ENCODE measurements at places on chromosomes 2 and 18.

GRCh38 chr2:130818809-130819208 is 17.9 kb upstream of the ARHGEF4 start:
- no peak for DNase-seq

DNA sequence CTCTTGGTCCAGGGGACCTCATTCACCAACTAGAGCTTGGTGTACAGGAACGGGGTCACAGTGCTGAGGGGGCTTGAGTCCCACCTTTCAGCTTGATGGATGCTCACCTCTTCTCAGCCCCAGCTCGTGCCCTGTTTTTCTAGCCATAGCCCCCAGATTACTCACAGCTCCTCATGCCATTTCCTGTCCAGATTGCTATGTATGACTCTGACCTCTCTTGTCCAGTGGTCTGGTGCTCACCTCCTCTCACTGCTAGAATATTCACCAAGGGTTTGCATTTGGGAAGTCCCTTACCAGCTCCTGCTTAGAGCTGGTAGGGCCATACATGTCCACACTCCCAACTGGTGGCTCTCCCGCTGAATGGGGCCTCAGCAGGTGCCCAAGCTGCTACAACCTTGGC is 5.9 kb downstream of the LBX2 start:
- no peak for DNase-seq

DNA sequence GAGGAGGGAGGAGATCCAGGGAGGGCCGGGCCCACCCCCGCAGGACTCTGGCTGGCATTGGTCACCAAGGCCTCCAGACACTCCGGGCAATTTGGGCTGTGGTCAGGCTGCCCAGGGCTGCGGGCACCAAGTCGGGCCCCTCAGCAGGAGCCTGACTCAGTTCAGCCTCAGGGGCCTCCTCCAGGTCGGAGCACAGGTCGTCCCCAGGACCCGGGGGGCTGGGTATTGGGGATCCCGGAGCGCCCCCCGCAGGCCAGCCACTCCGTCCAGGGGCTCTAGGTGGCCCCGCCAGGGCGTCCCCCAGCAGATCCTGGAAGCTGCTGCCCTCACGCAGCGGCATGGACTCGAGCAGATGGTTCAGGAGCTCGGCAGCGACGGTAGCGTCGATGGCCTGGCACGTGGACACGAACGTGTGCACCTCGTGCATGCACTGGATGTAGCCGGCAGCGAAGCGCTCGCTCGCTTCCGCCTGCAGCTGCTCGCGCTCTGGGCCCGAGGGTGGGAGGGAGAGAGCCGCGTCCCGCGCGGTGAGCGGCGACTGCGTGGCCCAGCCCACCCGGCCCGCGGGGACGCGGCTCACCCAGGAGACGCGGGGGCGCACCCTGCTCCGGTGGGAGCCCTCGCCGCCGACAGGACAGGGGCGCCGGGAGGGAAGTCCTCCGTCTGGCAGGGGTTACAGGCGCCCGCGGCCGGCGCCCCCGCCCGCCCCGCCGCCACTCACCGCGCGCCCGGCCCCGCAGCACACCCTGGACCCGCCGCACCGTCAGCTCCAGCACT is 884 bp downstream of the HES6 start:
- peak; percentile 65 for DNase-seq

- no peak for DNase-seq
Observed at GRCh38 chr2:9284521-9285297, 78.1 kb downstream of the ASAP2 start.

DNA sequence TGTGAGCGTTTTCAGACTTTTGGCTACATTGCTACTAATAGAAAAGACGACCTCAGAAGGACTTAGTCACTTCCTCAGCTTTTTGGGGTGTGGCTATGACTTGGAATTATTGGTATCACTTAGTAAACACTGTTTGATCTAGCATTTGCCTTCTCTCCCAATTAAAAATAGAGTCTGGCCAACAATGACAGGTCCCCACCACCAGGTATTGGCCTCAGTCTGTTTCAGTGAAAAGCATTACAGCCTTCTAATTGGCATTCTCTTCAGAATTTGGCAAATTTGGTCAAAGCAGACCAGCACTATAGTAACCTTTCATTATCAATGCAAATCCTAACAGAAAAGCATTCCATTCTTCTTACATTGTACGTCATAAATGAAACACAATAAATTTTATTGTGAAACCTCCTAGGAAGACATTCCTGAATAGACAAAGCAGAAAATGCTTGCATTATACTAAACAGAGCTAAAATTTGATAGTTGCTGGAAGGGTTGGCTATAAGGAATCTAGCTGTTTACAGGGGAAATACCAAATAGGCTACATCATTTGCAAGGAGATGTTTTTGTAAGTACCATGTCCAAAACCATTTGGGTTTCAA is 613.9 kb downstream of the IRS1 start:
- no peak for DNase-seq

DNA sequence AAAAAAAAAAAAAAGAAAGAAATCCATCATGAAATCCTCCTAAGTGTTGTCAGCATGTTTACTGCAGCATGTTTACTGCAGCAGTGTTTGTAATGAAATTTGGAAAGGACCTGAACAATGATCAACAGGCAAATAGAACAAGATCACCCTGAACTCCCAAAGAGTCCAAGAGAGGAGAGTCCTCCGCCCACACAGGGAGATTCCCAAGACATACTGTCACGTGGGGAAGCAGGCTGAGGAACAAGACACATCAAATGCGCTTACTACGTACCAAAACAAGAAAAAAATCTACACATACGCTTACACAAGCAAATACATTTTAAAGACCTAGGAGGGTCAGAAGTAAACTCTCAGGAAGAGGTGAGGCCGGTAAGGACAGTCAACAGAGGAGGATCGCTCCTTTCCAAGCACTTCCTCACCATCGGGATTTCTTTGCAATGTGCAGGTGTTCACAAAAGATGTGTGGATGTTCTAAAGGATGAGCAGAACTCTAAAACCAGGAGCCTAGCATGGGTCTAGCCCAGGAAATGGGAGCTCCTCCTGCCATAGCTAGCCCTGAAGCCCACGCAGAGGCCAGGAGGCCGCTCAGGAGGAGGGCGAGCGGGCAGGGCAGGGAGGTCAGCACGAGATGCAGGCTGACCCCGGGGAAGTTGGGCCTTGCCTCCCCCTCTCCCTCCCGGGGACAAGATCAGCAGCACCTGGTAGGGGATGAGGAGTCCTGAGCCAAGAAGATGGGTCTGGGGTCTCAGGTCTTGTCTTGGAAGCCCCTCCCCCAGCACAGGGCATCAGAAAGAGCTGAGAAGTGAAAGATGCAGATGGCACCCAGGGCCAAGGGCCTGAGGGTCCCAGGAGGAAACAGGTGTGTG is 66.4 kb downstream of the ZNF516 start:
- no peak for DNase-seq

GRCh38 chr2:47062681-47063537 is 92.2 kb downstream of the STPG4 start:
- DNase-seq = no peak

- DNase-seq = no peak
Observed at GRCh38 chr2:112147382-112148168, 9.4 kb downstream of the FBLN7 start.

DNA sequence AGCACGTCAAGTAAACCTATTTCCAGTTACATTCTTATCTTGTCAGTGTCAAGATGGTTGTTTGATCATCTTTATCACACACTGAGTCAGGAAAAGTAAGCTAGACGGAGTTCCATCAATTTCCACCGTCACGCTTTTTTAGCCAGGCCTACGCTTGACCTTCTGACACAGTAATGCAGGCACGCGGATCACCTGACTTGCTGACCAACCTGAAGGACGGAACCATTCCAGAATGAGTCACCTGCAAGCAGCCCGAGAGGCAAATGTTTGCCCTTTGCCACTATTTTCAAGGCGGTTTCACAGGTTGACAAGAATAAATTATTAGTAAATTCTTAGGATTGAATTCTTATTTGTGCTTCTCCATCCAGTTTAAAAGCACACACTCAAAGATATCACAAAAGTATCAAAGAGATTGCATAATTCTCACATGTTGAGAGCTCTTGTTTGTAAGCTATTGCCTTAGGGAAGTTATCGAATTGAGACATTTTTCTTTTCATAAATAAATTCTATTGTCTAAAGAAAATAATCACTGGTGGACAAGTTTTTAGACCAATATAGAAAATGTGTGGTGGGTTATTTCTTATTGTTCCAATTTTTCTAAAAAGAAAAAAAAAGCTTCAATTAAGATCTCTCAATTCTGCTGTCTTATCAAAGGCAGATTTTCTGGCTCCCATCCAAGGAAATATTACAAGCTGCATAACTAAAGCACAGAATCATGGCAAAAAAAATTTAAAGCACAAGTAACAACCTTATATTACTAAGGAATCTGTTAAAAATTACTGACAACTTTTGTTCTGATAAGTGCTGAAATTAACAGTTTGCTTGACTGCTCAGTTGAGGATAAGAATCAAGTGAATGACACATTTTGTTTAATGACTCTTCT is 31.9 kb downstream of the UXS1 start:
- no peak for DNase-seq

- no peak for DNase-seq
Observed at GRCh38 chr2:64972876-64973275, 16.3 kb upstream of the SLC1A4 start.

DNA sequence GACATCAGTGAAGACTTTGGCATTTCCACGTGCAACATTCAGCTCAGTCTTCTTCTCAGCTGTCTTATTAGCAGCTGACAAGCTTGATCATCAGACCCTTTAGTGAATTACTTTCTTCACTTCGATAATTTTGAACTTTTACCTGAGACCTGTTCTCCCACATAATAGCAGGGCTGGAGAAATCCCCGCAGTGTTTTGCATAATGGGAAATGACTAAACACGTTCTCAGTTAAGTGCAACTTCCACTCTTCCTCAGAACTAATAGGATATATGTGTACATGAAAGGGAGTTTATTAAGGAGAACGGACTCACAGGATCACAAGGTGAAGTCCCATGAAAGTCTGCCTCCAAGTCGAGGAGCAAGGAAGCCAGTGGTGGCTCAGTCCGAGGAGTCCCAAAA is 28.8 kb upstream of the MBP start:
- DNase-seq = no peak

GRCh38 chr18:27540111-27540510 is 355.0 kb upstream of the CHST9 start:
- DNase-seq = peak; percentile 20

- DNase-seq = no peak
Observed at GRCh38 chr2:229596796-229597195, 117.6 kb downstream of the DNER start.

DNA sequence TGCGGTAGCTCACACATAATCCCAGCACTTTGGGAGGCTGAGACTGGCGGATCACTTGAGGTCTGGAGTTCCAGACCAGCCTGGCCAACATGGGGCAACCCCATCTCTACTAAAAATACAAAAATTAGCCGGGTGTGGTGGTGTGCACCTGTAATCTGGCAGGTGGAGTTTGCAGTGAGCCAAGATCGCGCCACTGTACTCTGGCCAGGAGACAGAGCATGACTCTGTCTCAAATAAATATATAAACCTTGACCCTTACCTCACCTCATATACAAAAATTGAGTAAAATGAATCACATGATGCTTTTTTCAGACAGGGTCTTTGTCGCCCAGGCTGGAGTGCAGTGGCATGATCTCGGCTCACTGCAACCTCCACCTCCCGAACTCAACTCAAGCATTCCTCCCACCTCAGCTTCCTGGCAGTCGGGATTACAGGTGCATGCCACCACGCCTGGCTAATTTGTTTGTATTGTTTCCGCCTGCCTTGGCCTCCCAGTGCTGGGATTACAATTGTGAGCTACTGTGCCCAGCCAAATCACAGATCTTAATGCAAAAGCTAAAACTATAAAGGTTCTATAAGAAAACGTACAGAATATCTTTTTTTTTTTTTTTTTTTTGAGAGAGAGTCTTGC is 25.3 kb downstream of the XPO1 start:
- no peak for DNase-seq

- DNase-seq = no peak
Observed at GRCh38 chr2:15554525-15555218, 6.5 kb downstream of the NBAS start.

DNA sequence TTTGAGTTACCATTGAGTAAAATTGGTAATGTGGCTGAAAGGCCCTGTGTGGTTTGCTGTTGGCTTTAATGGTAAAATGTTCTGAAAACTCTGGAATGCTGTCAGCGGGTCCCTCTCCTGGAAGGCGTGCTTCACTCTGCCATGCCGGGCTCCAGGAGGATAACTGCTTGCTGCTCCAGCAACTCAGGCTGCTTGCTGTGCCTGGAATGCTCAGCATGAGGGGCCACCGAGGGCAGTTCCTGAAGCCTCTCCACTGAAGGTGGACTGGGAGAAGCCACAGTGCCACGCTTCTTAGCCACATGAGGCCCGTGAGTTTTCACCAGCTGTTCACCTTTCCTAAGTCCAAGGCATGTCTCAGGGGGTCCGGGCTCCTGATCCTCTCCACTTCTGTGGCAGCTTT is 90.4 kb upstream of the FAM110C start:
- no peak for DNase-seq

DNA sequence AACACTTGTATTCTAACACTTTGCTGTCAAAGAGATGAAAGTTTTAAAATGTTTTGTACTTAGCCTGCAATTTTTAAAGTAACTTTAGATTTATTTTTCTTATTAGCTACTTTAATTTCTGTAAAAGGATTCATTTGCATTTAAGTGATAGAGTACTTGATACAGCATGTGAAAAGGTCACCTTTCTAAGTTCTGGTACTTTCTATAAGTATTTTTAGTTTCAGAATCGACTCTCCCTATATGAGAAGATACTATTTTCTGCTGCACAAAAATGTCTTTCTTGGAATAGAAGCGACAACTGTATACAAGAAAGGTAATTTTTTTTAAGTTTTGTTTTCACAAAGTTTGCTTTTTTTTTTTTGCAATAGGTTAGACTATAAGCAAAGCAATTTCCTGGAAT is 72.9 kb downstream of the METTL8 start:
- no peak for DNase-seq

DNA sequence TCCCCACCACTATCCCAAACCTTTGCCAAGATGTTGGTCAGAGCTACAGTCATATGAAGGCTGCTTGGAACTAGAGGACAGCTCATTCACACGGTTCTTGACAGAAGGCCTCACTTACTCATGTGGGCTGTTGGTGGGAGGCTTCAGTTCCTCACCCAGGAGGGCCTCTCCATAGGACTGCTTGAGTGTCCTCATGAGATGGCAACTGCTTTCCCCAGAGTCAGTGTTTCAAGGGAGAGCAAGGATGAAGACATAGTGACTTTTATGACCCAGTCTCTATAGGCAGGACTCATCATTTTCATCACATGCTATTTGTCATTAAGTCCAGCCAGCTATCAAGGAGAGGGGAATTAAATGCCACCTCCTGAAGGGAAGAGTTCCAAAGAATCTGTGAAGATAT is 33.4 kb upstream of the OLA1 start:
- DNase-seq = no peak

DNA sequence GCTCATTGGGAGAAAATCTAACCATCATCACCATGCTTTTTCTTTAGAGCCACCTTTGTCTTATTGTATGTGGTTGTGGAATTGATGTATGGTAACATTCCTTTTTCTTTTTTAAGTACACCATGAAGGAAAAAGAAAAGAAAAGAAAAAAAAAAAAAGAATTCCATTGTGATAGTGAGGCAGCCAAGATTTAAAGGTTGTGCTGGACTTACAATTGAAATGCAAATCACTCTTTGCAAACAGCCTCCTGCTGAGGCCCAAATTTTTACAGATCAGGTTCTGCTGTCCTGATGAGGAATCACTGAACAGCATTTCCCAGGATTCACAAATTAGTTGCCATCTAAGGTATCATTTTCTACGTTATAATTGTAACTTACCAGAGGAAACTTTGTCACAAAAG is 1101.0 kb upstream of the FANCL start:
- no peak for DNase-seq
